Stimulated activated CD8-positive, alpha-beta memory T cell treated with anti-CD3 and anti-CD28 coated beads, Interleukin-2, amount 100 ng/mL, for 48 hours (primary cell): ENCODE measurements at places on chromosomes 6 and 20.
A peak's percentile ranks its signal among the peaks of the same experiment; 100 is the strongest.

- DNase-seq: no peak
Measured at GRCh38 chr6:44960898-44961297, 367.2 kb upstream of the RUNX2 start.

- DNase-seq: no peak
Measured at GRCh38 chr6:42915732-42916131, at the start of gene PTCRA. Gene PTCRA, plus strand, starts transcription at chr6:42916053. Its CDS starts 17 bp downstream, at chr6:42916070.

- DNase-seq: no peak
Measured at GRCh38 chr6:158958504-158959386, 41.3 kb downstream of the RSPH3 start.

DNA sequence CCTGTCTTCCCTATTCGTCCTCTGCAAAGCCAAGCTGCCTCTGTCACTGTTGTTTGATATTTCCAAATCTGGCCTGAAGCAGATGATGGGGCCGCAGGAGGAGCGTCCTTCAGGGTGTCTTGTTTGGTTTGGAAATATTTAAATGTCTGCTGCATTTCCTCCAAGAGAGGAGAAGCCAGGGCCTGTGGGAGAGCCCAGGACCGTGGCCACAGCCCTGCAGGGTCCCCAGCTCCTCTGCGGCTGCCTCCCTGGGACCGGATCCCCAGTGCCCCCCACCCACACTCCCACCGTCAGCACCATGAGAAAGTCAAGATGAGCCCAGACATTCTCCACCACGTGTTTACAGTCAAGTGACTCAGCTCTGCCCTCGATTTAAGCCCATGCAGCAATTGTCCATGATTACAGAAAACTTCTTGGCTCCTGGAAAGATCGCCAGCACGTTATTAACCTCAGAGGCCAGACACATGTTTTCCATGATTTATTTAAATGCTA lies 18.2 kb downstream of the FOXF2 start:
- no peak for DNase-seq

GRCh38 chr6:162785632-162786242 lies 58.0 kb downstream of the PACRG start:
- DNase-seq: no peak

DNA sequence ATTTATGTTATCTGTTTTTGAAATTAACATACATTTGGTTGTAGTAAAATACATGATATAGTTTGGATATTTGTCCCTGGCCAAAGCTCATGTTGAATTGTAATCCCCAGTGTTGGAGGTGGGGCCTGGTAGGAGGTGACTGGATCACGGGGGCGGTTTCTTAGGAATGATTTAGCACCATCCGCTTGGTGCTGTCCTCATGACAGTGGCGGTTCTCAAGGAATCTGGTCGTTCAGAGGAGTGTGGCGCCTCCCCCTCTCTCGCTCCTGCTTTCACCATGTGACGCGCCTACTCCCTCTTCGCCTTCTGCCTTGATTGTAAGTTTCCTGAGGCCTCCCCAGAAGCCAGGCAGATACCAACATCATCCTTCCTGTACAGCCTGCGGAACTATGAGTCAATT lies 29.0 kb downstream of the CTCFL start:
- DNase-seq: no peak

- no peak for DNase-seq
Measured at GRCh38 chr20:36002855-36003254, 34.5 kb downstream of the CNBD2 start.

DNA sequence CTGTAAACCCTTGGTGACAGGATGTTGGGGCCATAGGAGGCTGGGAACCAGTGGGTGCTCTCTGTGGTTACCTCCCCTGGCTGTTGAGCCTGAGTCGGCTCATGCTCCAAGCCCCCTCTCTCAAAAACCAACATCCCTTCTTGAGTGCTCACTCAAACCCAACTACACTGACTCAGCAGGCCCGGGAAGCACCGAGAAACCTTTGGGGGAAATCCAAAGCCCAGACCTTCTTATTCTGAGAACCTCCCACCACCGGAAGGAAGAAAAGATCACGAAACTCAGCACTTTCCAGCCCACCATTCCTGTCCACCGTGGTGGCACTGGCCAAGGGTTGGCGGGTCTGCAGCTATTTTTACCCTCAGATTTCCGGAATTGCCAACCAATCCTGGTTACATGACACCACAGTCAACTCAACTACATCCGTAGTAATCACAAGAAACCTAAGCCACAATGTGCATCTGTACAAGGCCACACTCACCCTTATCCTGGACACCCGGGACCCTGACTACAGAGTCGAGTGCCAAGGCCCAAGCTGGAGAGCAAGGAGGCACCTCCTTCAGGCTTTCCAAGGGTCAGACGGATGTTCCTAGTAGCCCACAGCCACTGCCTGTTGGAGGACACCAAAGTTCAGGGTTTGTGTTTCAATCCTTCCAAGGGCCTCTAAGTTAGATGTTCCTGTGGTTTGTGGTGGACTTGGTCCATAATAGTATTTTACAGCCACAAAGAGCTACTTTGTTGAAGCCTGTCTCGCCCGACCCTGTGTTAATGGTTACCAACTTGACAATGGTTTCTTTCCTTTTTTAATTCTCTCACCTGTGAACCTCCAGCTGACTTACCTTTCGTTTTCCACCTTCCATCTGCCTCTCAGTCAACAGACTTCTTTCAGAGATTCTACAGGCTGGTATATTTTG lies 317.0 kb downstream of the CDC5L start:
- peak; percentile 25 for DNase-seq

DNA sequence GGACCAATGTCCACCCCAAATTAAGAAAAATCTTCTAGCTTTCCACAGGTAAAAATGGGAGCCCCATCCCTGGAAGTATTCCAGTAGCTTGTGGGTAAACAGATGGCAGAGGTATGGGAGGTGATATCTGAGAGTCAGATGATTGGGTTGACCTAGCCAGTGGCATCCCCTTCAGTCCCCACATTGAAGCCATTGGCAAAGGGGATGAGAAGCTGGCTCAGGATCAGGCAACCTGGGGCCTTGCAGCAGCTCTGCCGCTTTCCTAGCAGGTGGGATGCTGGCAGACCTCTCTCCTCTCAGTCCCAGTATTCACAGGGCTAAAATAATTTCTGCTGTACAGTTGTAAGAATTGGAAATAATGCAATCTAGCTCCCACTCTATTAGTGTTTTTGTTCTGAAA lies 108.9 kb upstream of the KCNG1 start:
- no peak for DNase-seq

- DNase-seq: no peak
Measured at GRCh38 chr6:45488889-45489288, 111.2 kb upstream of the SUPT3H start.

DNA sequence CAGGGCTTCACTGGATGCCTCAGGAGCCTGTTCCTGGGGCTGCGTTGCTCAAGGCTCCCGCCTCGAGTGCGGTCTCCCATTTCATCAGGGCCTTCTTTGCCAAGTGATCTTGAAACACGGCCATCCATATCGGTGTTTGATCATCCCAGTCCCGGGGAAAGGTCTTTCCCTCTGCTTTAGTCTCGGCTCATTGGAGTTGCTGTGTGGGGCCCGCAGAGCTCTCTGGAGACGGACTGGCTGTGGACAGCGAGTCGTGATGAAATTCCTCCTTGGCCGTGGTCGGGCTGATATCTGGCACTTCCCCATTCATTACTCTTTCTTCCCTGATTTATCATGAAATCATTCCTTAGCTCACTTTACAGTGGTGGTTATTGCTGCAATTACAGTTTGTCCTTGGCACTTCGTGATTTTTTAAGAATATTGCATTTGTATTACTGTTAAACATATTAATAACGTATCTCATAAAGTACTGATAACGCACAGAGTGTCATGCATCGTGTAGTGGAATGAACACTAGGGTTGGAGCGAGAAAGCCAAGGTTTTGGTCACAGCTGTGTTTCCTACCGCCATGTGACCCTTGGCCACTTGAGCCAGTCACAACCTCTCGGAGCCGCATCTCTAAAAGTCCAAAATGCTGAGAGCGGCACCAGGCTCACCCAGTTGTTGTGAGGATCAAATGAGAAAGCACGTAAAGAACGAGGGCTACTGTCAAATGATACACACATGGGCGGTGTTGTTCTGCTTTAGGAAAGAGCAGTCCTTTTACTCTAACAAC lies 71.8 kb downstream of the MTHFD1L start:
- no peak for DNase-seq

DNA sequence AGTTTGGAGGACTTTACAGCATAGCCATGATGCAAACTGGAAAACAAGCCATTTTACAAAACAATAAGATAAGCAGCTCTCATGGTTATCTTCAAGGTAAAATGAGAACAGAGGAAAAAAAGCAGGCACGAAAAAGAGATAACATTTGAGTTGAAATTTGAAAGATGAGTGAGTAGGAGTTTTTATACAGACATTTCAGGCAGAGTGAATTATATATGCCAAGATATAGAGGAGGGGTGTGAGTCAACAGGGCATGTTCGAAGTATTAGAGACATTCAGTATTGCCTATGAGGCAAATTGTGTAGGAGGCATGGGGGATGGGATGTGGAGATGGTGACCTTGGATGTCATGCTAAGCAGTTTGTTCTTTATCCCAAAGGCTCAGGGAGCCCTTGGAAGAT lies 240.5 kb upstream of the MAN1A1 start:
- DNase-seq: no peak

GRCh38 chr6:119340796-119341487 lies 8.6 kb downstream of the MAN1A1 start:
- DNase-seq: no peak

- DNase-seq: no peak
Measured at GRCh38 chr20:39812116-39812515, 850.0 kb downstream of the DHX35 start.

GRCh38 chr6:34056305-34057108 lies 89.4 kb downstream of the GRM4 start:
- DNase-seq: no peak

DNA sequence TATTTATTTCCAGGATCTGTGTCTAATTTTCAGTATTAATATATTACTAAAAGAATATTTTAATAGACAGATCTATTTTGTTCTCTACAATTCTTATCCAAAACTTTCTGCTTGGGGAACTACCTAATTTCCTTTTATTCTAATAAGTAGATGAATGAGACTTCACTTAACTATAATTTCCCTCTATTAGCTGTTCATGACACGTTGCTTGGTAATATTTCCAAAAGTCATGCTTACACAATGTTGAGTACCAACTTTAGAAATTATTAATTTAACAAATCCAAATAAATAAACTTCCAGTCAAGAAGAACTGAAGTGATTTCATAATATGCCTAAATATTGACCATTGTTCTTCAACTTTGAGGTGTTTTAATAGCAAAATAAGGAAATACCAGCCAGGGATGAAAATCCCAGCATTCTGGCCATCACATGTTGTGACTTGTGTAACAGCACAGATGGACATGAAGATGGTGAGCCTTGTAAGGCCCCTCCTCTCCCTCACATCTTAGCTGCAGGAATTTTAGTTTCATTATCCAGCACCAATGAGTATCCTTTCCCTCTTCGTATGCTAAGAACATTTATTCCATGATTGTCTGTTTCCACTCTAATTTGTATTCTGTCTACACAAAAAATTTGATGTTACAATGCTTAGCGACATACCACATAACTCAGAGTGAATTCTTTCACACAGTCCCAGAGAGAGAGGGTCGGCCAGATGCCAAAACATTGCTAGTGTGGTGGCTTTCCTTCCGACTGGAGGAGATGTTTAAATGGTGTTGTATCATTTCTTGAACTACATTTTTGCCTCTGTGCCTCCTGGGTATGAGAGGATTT lies 137.5 kb downstream of the FOXA2 start:
- no peak for DNase-seq

GRCh38 chr20:20806121-20807095 lies 94.0 kb upstream of the RALGAPA2 start:
- no peak for DNase-seq

DNA sequence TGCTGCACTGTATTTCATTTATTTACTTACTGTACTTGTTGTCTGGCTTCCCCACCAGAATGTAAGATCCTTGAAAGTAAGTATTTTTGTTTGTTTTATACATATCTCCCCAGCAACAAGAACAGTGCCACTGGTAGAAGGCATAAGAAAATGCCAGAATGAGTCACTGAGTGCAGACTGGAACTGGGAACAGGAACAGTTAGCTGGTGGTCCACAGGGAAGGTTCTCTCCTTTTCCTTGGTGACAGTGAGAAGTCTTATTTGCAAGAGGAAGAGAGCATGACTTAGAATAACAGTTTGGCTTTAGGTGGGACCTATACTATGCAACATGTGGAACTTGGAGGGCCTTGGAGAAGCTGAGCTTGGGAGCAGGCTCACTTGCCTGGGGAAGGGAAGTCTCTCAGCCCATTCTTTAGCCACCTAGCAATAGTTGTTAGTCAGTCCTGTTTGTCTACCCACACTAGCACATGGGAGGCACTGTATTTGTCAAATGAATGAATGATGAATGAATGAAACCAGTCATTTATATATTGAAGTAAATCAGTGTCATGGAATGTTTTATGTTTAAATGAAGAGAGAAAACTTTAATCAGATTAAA lies 203.5 kb downstream of the KCNQ5 start:
- no peak for DNase-seq

DNA sequence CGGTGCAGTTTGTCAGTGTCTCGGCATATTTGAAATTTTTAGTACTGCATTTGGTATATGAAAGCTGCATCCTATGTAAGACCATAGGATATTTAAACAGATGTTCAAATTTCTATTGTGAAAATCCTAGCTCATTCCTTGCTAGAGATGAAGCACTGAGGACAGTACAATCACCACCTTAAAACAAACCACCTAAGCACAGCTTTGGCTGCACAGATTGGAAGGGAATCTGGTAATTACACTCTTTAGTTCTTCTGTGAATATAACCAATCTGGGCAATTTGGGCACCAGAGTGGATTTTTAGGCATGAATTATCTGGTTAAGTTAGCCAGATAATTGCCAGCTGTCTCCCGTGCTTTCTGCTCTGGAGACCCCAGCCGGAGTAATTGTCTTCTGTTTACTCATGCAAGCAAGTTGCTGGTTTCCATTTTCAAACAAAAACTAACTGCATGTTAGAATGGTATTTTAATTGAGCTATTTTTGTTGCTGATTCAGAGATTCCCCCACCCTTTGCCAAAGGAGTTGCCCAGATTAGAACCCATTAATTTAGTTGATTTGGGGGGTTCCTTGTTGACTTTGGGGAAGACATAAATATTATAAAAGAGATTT lies 36.9 kb downstream of the E2F3 start:
- DNase-seq: no peak

GRCh38 chr20:50891138-50891537 lies 40.1 kb downstream of the ADNP start:
- no peak for DNase-seq

DNA sequence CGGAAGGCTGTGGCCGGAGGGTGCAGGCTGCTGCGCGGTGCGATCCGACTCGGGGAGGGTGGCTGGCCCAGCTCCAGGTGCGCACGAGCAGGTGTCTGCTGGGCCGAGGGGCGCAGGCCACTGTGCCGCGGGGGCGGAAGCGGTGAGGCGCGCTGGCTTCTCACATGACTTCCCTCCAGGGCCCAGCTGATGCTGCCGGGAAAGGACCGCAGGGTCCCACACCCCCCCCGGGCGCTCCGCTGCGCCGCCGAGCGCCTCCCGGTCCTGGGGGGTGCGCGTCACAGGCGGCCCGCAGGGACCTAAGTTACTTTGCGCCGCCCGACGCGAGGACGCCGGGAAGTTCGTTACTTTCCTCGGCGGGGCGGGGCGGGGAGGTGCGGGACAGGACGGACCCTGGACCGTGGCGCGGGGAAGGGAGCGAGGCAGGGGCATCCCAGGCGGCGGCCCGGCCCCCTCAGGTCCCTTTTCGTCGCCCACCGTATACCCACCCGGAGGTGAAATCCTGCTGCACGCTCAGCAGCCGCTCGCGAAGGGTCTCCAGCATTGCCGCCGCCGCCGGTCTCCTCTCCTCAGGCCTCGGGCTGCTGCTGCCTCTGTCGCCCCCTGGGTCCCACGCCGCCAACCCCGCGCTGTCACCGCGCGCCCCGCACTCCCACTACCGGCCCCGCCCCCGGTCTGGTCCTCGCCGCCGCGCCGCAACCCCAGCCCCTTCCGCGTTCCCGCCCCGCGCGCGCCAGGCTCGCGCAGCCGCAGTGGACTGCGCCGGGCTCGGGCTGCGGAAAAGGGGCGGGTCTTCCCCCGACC lies at the start of gene DTNBP1:
Gene DTNBP1 (minus strand): TSS at position 703 of the 804 bp plus-strand sequence. CDS start 159 bp downstream, at position 544.
- peak; percentile 76 for DNase-seq
